ENCODE measurements at places on chromosomes 3 and 15. TPM values are rescaled to one million over a fixed set of nuclear protein-coding genes. Genes with fewer than 3 reads are reported as not detected.

The MUC13 gene
- not detected for total RNA-seq

The PRR23E gene
- not detected for total RNA-seq

The SPCS1 gene
- 36.6 TPM for total RNA-seq

The P2RY1 gene
- 1.5 TPM for total RNA-seq

The PROS1 gene
- 4.3 TPM for total RNA-seq

The INSYN1 gene
- 0.56 TPM for total RNA-seq

The NLGN1 gene
- total RNA-seq: 32.2 TPM

The CEP152 gene
- 7.4 TPM for total RNA-seq

The MAGEL2 gene
- not detected for total RNA-seq

The PATL2 gene
- total RNA-seq: 0.09 TPM

The FBXO45 gene
- 14.0 TPM for total RNA-seq

The GUCA1C gene
- not detected for total RNA-seq

The ZDHHC19 gene
- total RNA-seq: not detected

The HYAL1 gene
- total RNA-seq: 1.8 TPM

The TMOD2 gene
- total RNA-seq: 3.5 TPM

The LRRK1 gene
- total RNA-seq: 16.9 TPM

The ACTRT3 gene
- total RNA-seq: 4.3 TPM

The PIERCE2 gene
- total RNA-seq: 0.94 TPM

The CPNE9 gene
- total RNA-seq: not detected

The GOLGA6B gene
- not detected for total RNA-seq

The SELENOK gene
- 23.0 TPM for total RNA-seq

The PP2D1 gene
- not detected for total RNA-seq

The CATSPER2 gene
- 1.6 TPM for total RNA-seq

The CLDN16 gene
- total RNA-seq: under 0.01 TPM

The ARL6 gene
- 4.6 TPM for total RNA-seq

The ACAA1 gene
- total RNA-seq: 45.3 TPM

The CCDC14 gene
- total RNA-seq: 22.0 TPM

The CAND2 gene
- 1.1 TPM for total RNA-seq

The SCG5 gene
- 0.09 TPM for total RNA-seq

The ITGA11 gene
- 0.54 TPM for total RNA-seq

The RARB gene
- total RNA-seq: 51.6 TPM

The EPHB3 gene
- under 0.01 TPM for total RNA-seq

The CP gene
- total RNA-seq: 0.28 TPM

The INTS14 gene
- total RNA-seq: 28.9 TPM

The CYP1A1 gene
- total RNA-seq: 5.5 TPM

The MYO1E gene
- total RNA-seq: 80.7 TPM

The OXTR gene
- 10.7 TPM for total RNA-seq

The HEG1 gene
- total RNA-seq: 96.1 TPM

The TPRG1 gene
- total RNA-seq: 0.27 TPM

The ZNF501 gene
- 7.8 TPM for total RNA-seq

The KLHL24 gene
- total RNA-seq: 73.7 TPM

The MUSTN1 gene
- not detected for total RNA-seq

The PTX3 gene
- total RNA-seq: 407 TPM

The EPHA6 gene
- not detected for total RNA-seq

The CD96 gene
- total RNA-seq: not detected

The CCR3 gene
- not detected for total RNA-seq

The CDCP1 gene
- 5.1 TPM for total RNA-seq

The SAMD7 gene
- not detected for total RNA-seq

The NEK10 gene
- 9.0 TPM for total RNA-seq

The LPP gene
- 63.0 TPM for total RNA-seq

The CX3CR1 gene
- not detected for total RNA-seq

The CHRNA7 gene
- 1.8 TPM for total RNA-seq
